ENCODE measurements at places on chromosomes 7 and 10.

DNA sequence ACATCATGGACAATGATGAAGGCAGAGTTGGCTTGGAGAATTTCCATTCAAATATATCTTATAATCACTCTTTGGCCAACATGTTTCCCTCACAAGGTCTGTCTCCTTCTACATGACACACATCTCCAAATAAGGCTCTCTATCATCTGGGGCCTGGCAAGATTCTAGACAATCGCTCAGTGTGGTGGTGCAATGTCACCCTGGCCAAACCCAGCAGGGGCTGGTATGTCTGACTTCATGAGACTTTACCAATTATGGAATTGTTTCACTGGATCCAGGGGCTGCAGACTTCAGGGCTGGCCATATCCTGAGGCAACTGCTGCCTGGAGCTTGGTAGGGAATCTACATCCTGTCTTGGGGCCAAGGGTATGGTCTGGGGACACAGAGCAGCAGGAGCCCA is 319.0 kb downstream of the PLXNA4 start:
- DNase-seq = no peak

DNA sequence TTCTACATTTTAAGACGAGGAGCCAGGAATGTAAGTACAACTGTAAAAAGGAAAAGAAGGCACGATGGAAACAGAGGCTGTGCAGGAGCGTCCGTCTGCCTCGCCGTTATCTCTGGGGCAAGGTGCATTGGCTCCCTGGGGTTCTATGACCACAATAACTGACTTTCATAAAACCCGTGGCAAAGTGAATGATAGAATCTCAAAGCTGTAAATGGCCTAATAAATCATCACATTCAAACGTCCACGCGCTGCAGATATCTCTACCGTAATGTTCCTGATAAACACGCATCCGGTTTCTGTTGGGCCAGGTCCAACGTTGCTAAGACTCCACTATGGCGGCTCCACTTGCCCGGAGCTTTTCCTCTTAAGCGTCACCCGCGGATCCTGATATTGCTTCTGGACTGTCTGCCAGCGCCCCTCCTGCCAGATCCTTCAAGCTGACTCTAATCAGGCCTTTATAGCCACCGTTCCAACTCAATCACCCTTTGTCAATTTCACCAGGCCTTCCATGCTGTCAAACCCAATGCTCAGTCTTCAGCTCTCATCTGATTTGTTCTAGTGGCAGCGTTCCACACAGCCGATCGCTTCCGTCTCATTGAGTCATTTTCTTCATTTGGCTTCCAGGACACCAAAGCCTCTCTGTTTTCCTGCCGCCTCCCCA is 265.6 kb upstream of the FOXK1 start:
- no peak for DNase-seq

- no peak for DNase-seq
Observed at GRCh38 chr10:45509491-45509890, 135.5 kb downstream of the ALOX5 start.

GRCh38 chr7:44341401-44341800 is 16.0 kb upstream of the CAMK2B start:
- no peak for DNase-seq

GRCh38 chr7:7581531-7582179 is 15.0 kb downstream of the MIOS start:
- no peak for DNase-seq

DNA sequence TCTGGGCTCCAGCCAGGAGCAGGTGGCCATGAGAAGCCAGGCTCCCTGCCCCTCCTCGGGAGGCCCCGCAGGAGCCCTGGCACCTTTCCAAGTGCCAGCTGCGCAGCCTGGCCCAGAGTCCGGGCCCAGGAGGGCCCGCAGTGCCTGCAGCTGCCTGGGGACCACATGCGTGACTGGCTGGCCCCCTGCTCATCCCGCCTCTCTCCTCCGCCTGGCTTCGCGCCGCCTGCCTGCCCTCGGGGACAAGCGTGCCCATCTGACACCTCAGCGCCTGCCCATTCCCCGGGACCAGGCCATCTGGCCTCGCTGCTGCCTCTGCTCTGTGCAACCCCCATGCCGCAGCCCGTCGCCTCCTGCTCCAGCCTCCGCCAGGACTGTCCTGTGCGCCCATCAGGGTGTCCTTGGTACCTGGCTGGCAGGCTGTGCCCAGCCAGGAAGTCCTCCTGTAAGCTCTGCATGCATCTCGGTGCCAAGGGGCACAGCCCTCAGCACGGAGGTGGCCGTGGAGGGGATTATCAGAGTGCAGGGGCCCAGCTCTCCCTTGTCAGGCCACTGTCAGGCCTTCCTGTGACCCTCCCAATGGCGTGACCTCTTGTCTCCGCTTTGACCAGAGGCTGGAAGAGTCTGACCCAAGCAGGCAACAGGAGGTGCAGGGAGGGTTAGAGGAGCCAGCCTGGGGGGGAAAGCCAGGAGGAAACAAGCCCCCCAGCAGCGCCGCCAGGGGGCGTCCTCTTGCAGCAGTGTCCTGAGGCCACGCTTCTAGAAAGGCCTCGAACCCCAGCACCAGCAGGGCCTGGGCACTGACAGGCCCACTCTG is 50.5 kb downstream of the TMEM209 start:
- DNase-seq = no peak

- DNase-seq = no peak
Observed at GRCh38 chr10:96686514-96686913, 33.8 kb downstream of the PIK3AP1 start.

GRCh38 chr10:110461530-110461929 is 36.2 kb upstream of the DUSP5 start:
- no peak for DNase-seq

- no peak for DNase-seq
Observed at GRCh38 chr7:91973639-91974038, 33.0 kb downstream of the AKAP9 start.

DNA sequence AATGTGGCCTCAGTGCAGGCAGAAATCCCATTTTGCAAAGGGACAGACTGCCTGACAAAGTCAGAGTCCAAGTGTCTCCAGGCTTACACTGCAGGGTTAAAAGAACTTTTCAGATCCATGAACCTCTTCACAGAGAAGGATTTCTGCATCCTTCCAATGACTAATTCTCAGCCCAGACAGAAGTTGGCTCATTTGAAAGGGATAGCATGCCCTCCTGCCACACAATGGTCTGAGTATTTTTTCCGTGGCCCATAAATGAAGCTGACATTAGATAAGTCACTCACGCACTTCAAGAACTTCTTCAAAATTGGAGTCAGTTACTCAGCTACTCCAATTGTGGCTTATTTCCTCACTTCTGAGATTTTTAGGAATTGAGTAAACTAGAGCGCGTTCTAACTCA is 170.2 kb downstream of the PLXNA4 start:
- no peak for DNase-seq

GRCh38 chr7:73718905-73719805 is at the start of gene STX1A:
Gene STX1A (minus strand): TSS chr7:73719669. CDS start chr7:73719631, 38 bp downstream.
- DNase-seq = peak; percentile 76

DNA sequence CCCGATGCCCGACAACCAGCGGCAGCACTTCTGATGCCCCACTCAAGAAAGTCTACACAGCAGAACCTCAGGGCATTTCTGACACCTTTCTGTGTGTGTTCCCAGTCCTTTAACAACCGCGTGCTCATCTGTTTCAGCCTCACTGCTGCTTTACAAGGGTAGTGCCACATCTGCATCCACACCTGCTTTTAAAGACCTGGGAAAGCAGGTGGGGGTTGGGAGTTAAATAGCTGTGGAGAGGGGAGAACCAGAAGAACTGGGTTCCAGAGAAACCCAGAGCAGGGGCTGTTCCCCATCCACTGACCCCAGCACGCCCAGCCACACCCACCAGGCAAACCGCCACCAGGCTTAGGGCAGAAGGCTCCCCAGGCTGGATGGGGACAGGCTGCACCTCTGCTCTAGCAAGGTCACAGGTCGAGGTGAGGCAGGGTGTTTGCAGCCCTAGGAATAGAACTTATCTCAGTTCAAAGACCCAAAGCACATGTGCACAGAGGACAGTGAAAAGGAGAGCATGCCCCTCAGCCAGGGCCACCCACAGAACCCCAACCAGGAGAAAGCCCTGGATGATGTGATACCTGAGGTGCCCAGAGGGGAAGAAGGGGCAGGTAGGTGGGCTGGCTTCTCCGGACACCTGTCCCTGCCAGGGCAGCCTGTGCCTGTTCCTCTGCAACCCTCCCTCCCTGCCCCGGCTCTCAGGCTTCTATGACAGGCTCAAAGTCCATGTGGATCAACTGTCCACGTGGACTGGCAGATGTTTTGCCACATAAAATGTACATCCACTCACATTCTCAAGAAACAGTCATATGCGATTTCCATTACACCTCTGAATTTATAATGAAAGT is 51.3 kb downstream of the COBL start:
- no peak for DNase-seq

- DNase-seq = no peak
Observed at GRCh38 chr10:126691456-126691855, 21.0 kb upstream of the C10orf90 start.

- no peak for DNase-seq
Observed at GRCh38 chr7:139909379-139910050, 80.5 kb downstream of the TBXAS1 start.

GRCh38 chr7:91567081-91568012 is 303.1 kb downstream of the FZD1 start:
- no peak for DNase-seq

- DNase-seq = no peak
Observed at GRCh38 chr10:97024168-97025073, 161.3 kb downstream of the SLIT1 start.

DNA sequence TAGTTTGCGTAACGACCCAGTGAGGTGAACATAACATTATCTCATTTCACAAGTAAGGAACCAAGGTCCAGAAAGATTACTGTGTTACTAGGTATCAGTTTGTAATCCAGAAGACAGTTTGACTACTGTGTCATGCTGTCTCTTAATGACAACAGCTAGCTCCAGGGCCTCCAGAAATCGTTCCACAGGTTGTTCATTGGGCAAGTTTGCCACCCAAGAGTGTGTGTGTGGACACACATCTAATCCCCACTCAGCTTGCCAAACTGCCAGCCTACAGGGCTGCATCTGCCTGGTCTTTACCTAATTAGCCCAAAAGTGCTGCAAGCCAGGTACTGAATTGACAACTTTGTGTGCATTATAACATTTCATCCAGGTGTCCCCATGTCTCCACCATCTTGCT is 27.9 kb upstream of the SLC16A12 start:
- no peak for DNase-seq

GRCh38 chr10:43075612-43076003 is 1.3 kb upstream of the RET start:
- DNase-seq = no peak

- DNase-seq = no peak
Observed at GRCh38 chr7:87715545-87715944, 87.3 kb downstream of the RUNDC3B start.

DNA sequence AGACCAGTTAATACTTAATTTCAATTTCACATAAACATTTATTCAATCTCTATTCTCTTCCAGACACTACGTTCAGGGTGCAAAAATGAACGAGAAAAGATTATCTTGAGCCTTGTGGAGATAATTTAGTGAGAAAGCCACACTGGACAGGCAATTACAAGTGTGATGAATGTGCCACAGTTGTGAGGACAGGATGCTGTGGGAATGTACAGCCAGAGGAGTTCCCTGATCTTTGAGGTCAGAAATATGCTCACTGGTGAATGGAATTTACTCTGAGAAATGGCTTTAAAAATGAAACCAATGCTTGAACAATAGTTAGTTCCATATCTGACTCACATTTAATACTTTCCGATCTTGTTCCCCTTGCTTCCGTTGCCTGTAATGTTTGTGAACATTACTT is 864.8 kb downstream of the GATA3 start:
- DNase-seq = no peak

DNA sequence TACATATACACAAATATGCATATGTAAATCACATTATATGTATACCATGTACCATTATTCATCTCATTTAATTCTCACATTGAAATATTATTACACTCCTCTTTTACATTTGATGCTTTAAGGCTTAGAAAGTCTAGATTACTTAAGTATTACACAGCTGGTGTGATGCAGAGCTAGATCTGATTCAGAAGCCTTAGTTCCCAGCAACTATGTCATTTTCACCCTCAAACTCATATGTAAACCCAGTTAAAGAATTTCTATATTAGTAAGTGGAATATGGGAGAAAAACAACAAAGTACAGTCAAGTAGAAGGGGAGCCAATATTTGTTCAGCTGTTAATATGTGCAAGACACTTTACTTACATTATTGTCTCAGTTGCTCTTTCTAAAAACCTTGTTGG is 74.3 kb upstream of the CSTF2T start:
- DNase-seq = no peak

DNA sequence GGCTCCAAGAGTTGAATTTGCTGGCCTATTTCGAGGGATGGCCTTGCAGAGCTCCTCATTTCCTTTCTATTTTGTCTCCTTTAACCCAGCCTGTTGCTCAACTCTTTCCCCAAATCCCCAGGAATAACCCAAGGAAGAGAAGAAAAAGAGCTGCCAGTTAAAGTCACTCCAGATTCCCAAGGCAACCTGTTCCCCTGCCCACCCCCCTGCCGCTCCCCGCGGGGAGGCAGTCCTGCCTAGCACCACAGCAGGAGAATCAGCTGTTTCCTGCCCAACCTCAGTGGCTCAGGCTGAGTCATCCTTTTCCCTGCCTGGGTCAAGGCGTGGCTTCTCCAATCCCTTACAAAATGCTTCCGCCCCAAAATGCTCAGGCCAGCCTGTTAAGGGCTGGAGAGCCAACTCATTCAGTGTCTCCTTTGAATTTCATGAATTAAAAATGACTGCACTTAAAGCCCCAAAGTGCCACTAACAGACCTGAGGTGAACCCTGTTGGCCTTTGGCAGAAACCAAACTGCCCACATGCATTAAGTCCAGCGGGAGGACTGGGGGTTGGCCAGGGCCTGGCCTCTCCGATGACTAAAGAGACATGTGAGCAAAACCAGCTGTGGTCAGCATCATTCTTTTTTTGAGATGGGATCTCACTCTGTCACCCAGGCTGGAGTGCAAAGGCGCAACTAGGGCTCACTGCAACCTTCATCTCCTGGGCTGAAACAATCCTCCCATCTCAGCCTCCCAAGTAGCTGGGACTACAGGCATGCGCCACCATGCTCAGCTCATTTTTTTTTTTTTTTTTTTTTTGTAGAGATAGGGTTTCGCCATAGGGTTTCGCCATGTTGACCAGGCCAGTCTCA is 83.2 kb upstream of the KIF5B start:
- no peak for DNase-seq

- no peak for DNase-seq
Observed at GRCh38 chr7:131502810-131503508, 53.5 kb downstream of the PODXL start.

GRCh38 chr10:78433766-78434535 is 400.3 kb downstream of the RPS24 start:
- no peak for DNase-seq

Measured in CD4-positive, alpha-beta T cell treated with Interleukin-4 for 1 hour (primary cell).